ENCODE measurements at places on chromosomes 13 and 19.

GRCh38 chr13:80055847-80056246, 285.1 kb downstream of the SPRY2 start:
- no peak for DNase-seq

- no peak for DNase-seq
These were observed 8.8 kb downstream of the DAZAP1 start for GRCh38 chr19:1416014-1416841.

- DNase-seq = no peak
These were observed 174.7 kb downstream of the FLT1 start for GRCh38 chr13:28320209-28320608.

DNA sequence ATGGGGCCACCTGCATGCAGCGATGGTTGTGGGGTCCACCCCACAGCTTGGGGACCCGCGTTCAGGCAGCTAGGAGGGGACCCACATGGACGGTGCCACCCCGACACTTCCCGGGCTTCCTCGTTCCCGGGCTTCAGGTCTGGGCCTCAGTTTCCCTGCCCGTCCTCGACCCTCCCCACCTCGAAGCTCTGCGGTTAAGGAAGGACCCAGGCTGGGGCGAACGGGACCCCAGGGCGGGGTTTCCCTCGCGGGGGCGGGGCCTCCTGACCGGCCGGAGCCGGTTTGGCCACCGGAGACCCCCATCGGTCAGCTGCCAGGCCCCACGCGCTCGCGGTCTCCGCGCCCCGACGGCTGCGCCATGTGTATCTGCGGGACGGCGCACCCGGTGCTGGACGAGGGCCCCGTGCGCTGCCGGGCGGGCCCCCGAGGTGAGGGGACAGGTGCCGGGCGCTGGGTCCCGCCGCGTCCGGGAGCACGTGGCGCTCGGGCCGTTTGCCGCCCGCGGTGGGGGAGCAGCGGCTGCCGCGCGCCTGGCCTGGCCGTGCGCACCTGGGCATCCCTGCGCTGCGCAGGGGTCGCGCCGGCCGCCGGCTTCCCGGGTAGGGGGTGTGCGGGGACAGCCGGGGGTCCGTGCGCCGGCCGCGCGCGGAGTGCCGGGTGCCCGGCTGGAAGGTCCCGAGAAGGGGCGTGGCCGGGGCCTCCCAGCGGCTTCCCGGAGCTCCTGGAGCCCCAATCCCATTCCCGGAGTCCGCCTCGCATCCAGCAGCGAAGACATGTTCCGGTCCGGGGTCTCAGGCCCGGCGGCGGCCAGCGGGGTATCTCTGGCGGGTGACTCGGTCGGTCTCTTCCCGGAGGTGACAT, 4.2 kb downstream of the ARHGAP45 start:
- no peak for DNase-seq

GRCh38 chr13:93409001-93409400, 182.4 kb downstream of the GPC6 start:
- no peak for DNase-seq

- DNase-seq = no peak
These were observed 295.9 kb downstream of the GPC6 start for GRCh38 chr13:93522501-93522900.

- DNase-seq = no peak
These were observed at the start of gene HSPB6 for GRCh38 chr19:35756377-35757230. TSS of gene HSPB6 (minus strand) at chr19:35757029. CDS start at chr19:35757008, 21 bp downstream.

GRCh38 chr13:50911081-50911631, 1.6 kb downstream of the RNASEH2B start:
- no peak for DNase-seq

DNA sequence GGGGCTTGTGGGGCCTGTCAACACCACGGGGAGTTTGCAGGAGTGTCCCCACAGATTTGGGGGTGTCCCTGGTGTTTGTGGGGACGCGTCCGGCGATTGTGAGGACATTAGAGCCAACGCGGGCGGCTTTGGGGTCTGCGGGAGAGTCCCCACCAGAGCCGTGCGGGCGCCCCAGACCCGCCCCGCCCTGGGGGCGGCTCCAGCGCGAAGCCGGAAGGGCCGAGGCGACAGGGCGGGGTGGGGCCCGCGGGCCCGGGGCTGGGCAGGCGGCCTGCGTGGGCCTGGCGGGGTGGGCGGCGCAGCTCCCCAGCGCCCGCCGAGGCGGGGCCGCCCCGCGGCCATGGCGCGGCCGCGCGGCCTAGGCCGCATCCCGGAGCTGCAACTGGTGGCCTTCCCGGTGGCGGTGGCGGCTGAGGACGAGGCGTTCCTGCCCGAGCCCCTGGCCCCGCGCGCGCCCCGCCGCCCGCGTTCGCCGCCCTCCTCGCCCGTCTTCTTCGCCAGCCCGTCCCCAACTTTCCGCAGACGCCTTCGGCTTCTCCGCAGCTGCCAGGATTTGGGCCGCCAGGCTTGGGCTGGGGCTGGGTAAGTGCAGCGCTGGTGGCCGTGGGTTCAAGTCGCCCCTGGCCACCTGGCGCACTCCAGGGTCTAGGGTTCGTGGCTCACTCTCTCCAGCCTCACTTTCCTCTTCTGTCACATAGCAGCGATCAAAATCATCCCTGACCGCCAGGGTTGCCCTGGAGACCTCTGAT, 10.3 kb downstream of the PDE4A start:
- no peak for DNase-seq
